Endothelial cell (in vitro differentiated cells): ENCODE measurements at places on chromosomes 4 and X.

DNA sequence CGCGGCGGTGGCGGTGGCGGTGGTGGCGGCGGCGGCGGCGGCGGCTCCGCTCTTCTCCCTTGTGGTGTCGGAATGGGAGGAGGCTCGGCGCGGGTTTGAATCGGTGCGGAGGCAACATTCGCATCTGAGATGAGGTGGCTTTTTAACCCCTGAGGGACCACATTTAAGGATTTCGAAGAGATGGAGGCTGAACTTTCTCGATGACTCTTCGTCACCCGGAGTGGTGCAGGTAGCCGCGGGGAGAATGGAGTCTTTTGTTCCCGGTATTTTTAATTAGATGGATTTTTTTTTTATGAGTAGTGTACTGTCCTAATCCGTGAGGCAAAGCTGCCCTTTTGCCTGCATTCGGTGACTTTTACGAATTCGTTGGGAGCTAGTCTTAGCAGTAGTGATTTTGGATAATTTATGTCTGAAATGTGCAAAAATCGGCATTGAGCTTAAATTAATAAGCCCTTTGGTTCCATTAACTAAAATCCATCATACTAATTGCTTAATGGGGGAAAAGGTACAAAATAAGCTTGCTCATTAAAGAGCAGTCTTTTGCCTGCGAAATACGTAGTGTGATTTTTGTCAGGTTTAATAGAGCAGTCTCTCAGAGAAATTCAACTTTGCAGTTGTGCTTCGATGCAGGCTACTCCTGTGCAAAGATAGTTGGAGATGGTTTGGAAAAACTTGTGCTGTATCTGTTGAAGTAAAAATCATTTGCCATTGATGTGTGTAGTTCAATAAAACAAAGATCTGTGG is 206.2 kb downstream of the TENM3 start:
- H3K27ac ChIP-seq: peak overlapping the region; percentile 84
- H3K36me3 ChIP-seq: peaks cover 4% of the 10 kb centered on the region
- H3K27me3 ChIP-seq: peaks cover 5% of the 10 kb centered on the region
- peak overlapping the region; percentile 97 for H3K4me3 ChIP-seq
- peaks cover 24% of the 10 kb centered on the region for H3K4me1 ChIP-seq

DNA sequence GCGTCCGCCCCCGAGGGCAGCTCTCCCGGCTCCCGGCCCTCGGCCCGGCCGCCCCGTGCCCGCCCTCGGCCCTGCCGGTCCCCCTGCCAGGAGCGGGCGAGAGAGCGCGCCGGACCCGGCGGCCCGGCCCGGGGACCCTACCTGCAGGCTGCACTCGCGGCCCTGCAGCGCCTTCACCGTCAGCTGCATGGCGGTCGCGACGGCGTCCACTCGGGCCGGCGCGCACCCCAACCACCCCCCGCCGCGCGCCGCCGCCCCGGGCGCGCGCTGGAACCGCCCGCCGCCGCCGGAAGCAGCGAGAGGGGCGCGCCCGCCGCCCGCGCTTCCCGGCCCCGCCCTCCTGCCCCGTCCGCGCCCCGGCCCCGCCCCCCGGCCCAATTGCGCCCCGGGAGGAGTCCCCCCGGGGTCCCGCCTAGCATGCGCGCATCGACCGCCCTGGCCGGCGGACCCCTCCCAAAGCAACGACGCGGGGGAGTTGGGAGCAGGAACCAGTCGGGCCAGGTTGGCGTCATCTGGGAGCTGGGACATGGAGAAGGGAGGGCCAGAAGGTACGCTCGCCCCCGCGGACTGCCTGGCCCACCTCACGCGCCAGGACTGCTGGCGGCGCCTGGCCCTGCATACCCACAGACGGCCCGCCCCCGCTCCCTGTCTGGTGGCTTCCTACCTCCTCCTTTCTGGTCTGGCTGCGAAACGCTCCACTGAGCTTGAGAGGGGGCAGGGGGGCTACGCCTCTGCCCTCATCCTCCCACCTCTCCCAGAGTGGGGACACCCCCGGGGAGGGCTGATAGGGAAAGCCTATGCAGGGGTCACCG is at the start of gene UBL4A:
TSS of gene UBL4A (minus strand) at position 220 of the 812 bp plus-strand sequence. CDS start at position 189, 31 bp downstream.
- peaks cover 4% of the 10 kb centered on the region for H3K36me3 ChIP-seq
- no peak within 1 kb of the TSS for H3K27ac ChIP-seq
- peak within 1 kb of the TSS; percentile 71 for H3K4me3 ChIP-seq
- peaks cover 2% of the 10 kb centered on the region for H3K27me3 ChIP-seq
- peaks cover 7% of the 10 kb centered on the region for H3K4me1 ChIP-seq
- peak; percentile 10 for DNase-seq

GRCh38 chr4:156970501-156971164 is 966 bp downstream of the PDGFC start:
- DNase-seq: peak; percentile 69
- H3K27me3 ChIP-seq: peaks cover 7% of the 10 kb centered on the region
- H3K4me1 ChIP-seq: peaks cover 42% of the 10 kb centered on the region
- peak overlapping the region; percentile 80 for H3K27ac ChIP-seq
- peaks cover 2% of the 10 kb centered on the region for H3K36me3 ChIP-seq

GRCh38 chr4:104470770-104471169 is 23.9 kb downstream of the CXXC4 start:
- H3K27me3 ChIP-seq: no peaks in the 10 kb centered on the region
- H3K4me3 ChIP-seq: no peak overlapping the region
- no peaks in the 10 kb centered on the region for H3K36me3 ChIP-seq
- no peak overlapping the region for H3K27ac ChIP-seq
- no peak for DNase-seq
- no peaks in the 10 kb centered on the region for H3K4me1 ChIP-seq
